NCI-H345 (cell line): ENCODE measurements at places on chromosomes 5 and 9.

GRCh38 chr5:133653760-133654049 is 41.4 kb upstream of the FSTL4 start:
- DNase-seq = no peak

- no peak for DNase-seq
Measured at GRCh38 chr9:110440172-110440571, 102.5 kb upstream of the TXNDC8 start.

DNA sequence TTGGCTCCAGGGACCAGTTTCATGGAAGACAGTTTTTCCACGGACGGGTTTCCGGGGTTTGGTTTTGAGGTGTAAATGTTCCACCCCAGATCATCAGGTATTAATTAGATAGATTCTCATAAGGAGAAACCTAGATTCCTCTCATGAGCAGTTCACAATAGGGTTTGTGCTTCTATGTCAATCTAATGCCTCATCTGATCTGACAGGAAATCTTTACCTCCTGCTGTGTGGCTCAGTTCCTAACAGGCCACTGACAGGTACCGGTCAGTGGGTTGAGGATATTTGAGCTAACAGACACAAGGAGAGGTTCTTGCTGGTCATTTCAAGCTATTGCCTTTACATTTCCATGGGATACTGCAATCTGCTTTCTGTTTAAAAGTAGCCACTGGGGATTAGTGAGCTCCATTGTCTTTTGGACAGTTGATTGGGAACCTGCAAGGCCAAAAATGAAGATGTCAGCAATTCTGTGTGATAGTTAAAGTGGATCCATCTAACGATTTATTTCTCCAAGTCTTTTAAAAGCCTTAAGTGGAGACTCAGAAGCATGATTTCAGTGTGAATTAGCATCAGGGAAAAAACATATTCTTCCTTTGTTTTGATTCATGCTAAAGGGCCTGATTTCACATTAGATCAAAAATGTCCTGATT is 38.6 kb downstream of the MRPS30 start:
- DNase-seq = no peak

DNA sequence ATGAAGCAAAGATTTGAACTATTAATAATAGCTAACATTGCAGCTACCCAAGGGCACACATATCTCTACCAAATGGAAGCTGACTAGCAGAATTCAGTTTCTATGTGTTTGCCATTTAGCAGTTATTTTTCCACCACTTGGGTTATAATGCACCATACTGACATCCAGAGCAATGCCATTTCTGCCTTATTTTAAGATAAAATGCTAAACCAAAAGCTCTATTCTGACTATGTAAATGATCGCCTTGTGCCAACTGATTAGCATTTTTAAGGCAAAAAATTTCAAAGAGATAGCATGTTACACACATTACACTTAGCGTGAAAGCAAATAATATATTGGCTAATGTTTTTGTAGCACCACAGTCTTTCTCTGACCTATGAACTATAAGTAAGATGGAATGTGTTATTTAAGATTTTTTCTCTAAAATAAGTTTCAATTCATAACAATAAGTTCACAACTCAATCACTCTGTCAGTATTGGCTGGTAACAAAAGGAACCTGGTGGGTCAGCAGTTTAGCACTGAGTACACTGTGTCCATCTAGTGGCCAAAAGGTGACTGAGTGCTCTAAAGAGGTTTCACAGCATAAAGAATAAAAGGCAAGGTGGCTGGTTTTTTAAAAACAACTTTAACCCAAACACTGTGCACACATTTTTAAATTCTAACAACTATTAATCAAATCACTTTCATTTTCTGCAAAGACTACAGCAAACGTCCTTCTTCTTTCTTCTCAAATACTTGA is 443.5 kb downstream of the PDE4D start:
- DNase-seq = no peak

DNA sequence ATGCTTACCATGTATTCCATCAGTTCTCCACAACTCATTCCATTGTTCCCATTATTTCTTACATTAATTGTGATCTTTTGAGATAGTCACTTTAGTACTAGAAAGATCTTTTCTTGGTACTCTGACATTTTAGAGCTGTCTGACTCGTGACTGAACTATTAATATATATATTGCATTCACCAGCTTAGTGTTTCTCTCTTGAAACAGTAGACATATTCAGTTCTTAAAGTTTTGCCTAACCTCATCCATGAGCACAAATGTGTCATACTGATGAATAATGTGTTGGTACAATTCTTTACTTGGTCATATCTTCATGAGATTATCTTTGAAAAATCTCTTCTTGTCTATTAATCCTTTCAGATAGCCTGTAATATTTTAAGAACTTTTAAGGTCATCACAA is 74.3 kb downstream of the NLN start:
- no peak for DNase-seq

DNA sequence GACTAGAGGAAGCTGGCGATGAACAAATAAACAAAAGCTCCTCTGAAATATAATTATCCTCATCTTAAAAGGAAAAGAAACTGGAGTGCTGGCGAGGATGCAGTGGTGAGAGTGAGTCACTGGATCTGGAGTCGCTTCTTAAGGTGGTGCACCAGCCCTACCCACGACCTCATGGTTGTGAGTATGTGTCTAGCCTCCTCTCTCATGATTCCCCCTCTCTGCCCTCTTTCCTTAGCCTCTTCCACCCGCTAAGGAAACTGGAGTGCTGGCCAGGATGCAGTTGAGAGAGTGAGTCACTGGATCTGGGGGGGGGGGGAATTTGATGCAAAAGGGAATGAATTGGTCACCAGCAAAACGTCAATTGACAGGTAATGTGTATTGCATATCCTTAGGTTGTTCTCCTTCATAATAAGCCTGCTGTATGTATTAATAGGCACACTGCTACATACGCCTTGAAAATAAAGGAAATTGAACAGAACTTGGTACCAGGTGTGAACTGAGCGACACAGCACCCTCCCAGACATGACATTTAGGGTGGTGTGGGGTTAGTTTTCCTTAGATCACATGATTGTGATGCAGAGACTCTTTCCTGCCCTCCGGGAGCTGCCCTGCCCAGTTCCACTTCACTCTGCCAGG is 36.3 kb upstream of the EBF1 start:
- no peak for DNase-seq

DNA sequence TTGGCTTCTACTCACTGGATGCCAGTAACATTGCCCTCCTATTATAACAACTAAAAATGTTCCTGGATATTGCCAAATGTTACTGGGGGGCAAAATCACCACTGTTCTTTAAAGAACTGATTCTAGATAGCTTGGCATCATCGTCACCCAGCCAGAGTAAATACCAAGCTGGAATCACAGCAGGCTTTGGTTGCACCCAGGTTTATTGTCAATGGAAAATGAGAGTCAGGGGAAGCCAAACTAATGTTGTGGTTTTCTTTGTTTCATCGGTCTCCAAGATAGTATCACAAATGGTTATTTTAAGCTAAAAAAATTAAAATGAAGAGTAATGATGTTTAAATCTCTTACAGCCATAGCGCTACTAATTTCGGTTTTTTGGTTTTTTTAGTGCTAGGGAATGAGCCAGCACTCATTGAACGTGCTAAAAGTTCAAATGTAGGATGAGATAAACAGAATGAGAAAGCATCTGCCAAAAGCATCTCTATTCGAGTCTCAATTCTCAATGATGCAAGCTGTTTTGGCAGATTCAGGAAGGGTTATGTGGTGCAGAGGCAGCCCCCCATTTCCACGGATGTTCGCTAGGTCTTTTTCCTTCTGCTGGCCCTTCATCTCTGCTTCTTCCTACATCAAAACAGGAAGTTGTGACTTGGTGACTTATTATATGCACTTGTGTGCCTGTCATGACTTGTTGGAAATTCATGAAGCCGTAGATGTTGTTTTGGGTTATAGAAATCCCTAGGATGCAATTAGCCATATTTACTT is 558.0 kb downstream of the EBF1 start:
- DNase-seq = no peak

DNA sequence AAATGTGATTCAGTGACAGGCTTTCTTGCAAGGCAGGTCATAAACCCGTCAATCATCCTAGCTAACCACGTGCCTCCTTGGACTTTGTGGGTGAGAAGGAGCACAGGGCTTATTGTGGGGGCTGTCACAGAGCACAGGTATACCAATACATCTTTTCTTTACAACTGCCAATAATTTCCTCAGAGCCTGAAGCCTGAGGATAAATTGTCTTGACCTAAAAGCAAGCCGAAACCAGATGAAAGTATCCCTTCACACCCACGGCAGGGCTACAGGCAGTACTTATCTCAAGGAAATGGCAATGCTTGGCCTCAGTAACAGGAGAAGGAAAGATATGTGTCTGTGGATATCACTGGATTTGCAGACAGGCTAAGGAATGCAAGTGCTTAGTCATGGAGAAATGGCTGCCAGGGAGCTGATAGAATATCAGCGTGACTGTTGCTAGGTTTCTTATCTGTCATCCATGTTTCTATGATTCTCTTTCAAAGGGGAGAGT is 90.3 kb upstream of the ZNF366 start:
- DNase-seq = no peak

- no peak for DNase-seq
Measured at GRCh38 chr9:37121881-37122280, 1.5 kb downstream of the ZCCHC7 start.
